ENCODE measurements at places on chromosomes 3 and 15.

GRCh38 chr15:65329984-65330735 lies 25.7 kb downstream of the RNU5B-1 start:
- DNase-seq: no peak

- DNase-seq: peak; percentile 10
These were observed 21.9 kb downstream of the MEGF11 start for GRCh38 chr15:66231394-66232266.

DNA sequence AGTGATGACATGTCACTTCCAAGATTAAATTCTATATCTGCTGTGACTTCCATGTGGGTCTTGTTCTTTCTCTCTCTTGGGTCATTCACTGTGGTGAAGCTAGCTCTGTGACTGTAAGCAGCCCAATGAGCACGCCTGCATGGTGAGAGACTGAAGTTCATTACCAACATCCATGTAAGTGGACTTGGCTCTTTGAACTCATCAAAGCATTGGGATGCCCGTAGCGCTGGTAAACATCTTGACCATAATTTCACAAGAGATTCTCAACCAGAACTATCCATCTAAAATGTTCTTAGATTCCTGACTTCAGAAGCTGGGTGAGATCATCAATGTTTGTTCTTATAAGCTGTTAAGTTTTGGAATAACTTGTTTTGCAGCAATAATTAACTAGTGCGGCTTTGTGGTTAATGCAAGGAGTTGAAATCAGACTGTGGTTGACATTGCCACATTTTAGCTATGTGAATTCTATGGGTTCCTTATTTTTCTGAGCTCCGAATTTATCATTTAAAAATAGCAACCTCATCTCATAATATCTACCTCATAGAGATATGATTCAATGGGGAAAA lies 31.6 kb upstream of the LRRC3B start:
- DNase-seq: peak; percentile 2

- no peak for DNase-seq
These were observed 152.0 kb downstream of the ATP10A start for GRCh38 chr15:25711164-25711563.

GRCh38 chr3:170363471-170363994 lies 6.0 kb downstream of the SKIL start:
- DNase-seq: no peak

DNA sequence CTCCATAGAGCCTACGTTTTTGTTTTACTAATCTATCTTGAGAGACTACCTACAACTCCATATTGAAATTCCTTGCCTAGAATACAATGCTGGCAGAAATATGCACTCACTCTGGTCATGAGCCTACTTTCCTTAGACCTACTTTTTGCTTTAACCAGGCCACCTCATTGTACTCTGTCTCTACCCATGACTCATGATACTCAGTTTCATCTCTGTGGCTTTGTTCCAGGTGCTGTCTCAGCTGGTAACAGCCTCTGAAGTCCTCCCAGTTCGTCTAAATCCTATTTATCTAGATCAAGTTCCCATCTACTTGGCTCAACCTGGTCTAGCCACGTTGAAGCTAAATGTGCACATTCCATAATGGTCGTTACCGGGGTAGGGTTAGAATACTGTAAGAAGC lies 536.4 kb downstream of the RSL24D1 start:
- DNase-seq: peak; percentile 0

DNA sequence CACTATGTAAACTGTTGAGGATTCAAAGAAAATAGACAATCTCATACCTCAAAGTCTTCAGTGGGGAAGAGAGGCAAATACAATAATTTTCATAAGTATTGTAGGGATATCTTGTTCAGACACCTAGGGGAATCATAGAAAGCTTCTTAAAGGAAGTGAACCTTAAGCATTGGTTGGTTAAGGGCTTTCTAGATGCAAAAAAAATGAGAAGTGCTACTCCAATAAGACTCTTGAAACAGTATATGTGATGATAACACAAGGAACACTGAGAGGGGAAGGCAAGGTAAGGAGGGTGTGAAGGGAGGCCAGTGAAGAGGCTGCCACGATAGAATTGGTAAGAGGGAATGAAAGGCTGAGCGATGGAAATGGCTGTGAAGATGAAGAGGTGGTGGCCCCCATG lies 104.1 kb downstream of the TPRG1 start:
- DNase-seq: no peak
